C1 segment of cervical spinal cord (tissue), 14 donors: ENCODE measurements at places on chromosomes 11 and 22.
A peak's percentile ranks its signal among the peaks of the same experiment; 100 is the strongest.

DNA sequence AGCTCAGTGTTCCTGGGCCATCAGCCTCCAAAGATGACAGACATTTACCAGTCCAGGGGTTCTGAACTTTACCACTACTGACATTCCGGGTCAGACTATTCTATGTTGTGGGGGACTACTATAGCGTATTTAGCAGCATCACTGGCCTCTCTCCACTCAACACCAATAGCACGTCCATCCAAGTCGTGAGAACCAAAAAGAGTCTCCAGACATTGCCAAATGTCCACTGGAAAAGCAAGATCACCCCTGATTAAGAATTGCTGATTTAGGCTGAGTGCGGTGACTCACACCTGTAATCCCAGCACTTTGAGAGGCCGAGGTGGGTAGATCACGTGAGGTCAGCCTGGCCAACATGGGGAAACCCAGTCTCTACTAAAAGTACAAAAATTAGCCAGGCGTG is 5.3 kb downstream of the PES1 start:
- DNase-seq = no peak

DNA sequence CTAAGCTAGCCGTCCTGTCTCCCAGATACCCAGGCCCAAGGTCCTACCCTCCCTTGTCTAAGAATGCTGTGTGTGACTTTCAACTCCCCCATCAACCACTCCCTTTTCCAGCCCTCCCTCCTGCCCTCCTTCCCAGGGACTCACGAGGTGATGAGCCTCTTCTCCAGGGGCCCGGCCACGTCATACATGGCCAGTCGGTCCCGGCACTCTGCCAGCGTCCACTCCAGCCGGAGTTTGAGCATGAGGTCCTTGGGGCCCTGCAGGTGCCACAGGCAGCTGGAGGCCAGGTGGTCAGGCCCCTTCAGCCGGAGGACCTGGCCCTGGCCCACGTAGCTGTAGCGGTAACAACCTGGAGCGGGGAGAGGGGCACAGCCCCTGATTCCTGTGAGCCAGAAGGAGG is 20.1 kb downstream of the TMPRSS6 start:
- no peak for DNase-seq

- DNase-seq = peak; percentile 79
Observed at GRCh38 chr11:8018484-8019313, 31.6 kb downstream of the EIF3F start.

- no peak for DNase-seq
Observed at GRCh38 chr11:75107187-75107586, 10.5 kb upstream of the OR2AT4 start.

- DNase-seq = no peak
Observed at GRCh38 chr11:67500831-67501715, 4.1 kb downstream of the PITPNM1 start.

DNA sequence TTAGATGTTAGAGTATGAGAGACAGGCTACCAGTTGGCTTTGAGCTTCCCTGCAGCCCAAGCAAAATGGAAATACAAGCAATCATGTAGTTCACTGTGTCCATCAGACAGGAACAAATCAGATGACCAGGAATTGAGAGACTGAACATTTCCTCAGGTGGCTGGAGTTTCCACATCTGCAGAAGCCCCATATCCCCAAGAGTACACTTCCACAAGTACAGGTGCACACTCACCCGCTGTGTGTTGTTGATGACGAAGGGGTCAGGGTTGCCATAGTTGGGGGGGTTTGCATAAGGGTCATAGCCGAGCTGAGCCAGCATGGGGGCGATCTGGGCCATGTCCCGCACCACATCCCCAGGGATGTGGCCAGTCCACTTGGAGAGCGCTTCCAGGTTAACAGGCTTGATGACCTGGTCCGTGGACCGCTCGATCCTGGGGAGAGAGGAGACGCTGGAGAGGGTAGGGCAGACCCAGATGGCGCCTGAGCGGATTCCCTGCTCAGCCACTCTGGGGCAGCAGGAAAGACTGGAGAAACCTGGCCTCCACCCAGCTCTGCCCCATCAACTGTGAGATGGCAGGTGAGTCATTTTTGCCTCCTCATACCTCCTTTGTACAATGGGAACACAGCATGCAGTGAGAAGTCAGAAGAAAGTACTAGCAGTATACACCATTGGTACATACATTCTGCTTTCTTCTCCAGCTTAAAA is 23.9 kb upstream of the TFIP11 start:
- DNase-seq = no peak

DNA sequence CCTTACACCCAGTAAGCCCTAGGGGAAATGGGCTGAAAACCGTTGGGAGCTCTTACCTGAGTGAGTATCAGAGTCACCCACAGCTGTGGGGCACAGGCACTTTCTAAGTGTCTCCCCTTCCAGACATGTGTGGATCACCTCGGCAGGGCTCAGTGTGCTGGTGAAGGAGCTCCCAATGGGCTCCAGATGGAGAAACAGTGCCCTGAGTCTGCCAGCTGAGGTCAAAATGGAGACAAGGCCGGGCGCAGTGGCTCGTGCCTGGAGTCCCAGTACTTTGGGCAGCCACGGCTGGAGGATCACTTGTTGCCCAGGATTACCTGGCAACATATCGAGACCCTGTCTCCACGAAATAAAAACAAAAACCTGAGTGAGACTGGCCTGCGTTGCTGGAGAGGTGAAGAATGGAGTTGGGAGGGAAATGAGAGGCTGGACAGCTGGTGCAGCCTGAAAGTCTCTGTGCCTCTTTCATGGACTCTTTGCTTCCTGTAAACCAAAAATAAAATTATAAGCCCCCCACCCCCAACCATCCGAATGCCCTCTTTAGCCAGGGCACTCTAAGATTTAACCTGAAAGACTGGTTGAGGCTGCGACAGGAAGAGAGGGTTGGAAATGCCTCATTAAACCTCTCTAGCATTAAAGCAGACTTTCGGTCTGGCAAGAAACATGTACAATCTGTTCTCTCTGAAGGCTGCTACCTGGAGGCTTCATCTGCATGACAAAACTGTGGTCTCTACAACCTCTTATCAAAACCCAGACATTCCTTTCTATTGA is 111.8 kb downstream of the SNX19 start:
- no peak for DNase-seq

DNA sequence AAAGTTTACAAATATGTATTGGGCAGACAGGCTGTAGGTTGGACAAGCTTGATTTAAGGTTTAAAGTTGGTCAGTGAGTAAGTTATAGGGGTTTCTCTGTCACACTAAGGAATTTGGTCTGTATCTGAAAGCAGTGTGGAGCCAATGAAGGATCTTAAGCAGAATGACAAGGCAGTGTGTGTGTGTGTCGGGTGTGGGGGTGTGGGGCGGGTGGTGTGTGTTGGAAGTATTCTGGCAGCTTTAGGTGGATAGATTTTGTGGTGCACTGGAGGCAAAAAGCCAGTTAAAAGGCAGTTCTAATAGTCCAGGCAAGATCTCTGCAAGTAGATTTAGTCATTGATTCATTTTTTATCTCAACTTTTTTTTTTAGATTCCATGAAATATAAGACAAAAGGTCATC is 1006.8 kb upstream of the CCDC90B start:
- DNase-seq = no peak

GRCh38 chr11:13036235-13036634 is 27.1 kb downstream of the RASSF10 start:
- no peak for DNase-seq

GRCh38 chr22:20905415-20906386 is 11.5 kb upstream of the CRKL start:
- no peak for DNase-seq

DNA sequence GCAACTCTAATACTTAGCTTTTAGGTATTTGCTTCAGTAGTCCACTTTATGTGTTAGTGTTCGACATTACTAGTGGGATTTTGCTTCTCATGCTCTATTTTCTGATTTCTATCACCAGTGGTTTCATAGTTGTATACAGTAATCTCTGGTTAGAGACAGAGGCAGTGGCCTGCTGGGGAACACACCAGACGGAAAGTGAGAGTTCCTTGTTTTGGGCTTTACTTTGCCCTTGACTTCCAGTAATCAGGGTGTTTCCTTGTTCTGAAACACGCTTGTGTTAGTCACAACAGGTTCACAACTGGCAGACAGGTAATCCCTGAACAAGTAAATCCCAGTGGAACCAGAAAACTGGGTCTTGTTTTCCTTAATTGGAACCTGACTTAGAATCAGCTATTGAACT is 56.0 kb downstream of the PACS1 start:
- DNase-seq = no peak

DNA sequence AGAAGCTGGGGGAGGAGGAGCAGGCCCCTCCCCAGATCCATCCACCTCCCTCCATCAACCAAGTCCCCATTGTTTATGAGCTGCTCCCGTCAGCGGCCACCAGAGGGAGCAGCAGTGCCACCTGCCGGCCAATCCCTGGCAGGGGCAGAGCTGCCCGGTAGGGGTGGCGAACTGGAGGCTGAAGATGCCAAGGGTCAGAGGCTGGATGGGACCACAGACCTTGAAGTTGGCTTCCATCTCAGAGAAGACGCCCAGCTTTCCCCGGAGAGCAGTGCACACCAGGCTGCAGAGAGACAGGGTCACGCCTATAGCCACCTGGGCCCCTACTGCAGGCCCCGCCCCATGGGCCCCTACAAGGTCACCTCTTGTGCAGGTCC is 3.6 kb downstream of the FIBP start:
- peak; percentile 46 for DNase-seq

DNA sequence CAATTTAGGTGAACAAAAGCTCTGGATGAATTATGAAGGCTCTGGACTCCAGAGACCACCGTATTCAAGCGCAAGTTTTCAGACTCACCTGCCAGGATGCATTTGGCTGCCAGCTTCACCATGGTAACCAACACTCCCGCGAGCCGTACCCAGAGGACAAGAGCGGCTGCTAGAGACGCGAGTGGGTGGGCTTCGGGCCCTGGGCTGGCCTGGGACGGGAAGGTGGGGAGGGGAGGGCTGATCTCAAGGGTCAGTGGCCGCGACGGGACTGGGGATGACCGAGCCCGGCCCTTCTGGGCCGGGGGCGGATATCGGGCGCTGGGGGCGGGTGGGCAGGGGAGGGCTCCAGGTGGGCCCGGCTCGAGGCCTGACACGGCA is 344 bp downstream of the IFT27 start:
- no peak for DNase-seq

GRCh38 chr11:11668781-11669180 is 47.0 kb upstream of the GALNT18 start:
- no peak for DNase-seq

DNA sequence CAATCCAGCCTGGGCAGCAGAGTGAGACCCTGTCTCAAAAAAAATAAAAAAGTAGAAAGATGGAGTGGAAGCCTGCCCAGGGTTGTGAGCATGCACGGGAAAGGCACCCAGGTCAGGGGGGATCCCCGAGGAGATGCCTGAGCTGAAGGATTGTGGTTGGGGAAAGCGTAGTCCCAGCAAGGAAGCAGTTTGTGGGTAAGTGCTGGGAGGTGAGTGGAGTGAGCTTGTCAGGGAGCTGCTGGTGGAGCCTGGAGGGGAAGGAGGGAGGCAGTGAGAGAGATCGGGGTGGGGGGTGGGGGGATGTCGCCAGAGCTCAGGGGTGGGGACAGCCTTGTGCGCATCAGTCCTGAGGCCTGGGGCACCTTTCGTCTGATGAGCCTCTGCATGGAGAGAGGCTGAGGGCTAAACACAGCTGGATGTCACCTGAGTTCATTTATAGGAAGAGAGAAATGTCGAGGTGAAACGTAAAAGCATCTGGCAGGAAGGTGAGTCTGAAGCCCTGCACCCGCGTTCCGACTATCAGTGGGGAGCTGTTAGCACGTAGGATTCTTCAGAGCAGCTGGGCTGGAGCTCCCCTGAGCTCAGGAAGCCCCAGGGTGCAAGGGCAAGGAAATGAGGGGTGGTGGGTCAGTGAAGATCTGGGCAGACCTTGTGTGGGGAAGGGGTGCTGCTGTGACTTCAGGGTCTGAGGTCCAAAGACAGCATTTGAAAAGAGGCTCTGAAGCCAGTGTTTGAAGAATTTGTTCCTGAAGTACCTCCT is 10.2 kb downstream of the TMEM121B start:
- DNase-seq = no peak

DNA sequence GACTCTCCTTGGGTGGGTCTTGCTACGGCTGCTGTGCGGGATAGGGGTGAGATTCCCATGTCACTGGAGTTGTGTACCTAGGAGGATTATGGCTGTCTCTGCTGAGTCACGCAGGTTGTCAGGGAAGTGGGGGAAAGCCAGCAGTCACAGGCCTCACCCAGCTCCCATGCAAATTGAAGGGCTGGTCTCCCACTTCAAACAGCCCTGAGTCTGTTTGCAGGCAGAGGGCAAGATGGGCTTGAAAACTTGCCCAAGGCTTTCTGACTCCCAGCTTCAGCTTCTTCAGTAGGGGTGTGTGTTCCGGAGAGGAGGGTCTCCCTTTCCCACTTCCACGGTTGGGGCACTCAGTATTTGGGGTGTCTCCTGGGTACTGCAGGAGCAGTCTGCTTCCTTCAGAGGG is 10.9 kb upstream of the SC5D start:
- DNase-seq = no peak
